Endodermal cell (in vitro differentiated cells): ENCODE measurements at places on chromosomes 1 and 21.

DNA sequence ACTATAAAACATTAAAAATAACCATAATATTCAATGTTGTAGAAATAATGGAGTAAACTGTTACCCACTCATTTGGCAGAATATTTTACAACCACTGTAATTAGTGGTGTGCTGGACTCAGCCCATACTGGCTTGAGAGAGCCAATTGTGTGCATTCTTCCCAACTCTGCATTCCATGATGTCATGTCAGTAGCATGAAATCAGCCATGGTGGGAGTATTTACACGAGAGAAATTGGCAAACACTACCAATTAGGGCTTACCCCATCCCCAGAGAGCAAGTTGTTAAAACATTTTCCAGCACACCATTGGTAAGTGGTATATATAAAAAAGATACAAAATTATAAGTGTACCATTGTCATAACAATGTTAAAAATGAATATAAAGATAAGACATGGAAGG lies 19.1 kb upstream of the QSOX1 start:
- DNase-seq = no peak

- no peak for DNase-seq
Observed at GRCh38 chr1:217493290-217493689, 137.6 kb downstream of the GPATCH2 start.

DNA sequence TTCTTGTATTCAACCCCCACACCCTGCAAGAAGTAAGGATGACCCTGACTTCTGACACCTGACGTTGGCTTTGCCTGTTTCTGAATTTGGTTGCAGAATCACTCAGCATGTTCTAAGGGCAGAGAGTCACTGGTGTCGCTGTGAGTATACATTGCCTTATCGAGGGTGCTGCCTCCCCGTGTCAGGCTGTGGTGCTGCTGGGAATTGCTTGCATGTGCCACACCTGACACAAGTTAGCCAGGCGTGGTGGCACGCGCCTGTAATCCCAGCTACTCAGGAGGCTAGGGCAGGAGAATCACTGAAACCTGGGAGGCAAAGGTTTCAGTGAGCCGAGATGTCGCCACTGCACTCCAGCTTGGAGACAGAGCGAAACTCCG lies 45.9 kb downstream of the WDR4 start:
- peak; percentile 82 for DNase-seq

DNA sequence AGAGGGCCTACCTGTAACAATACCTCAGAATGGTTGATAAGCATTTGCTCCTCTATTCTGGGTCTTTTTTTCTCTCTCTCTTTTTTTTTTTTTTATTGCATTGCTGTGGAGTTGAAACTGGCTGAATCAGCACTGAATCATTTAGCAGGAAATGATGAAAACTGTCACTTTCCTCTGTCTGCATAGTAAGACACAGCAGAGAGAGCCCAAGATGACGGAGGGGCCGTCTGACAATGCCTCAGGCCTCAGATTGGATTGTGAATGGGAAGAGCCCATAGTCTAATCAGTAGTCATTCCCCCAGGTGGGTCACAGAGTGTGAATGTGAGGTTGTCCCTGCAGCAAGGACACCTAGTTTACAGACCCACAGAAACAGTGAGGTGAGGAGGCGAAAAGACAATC lies 193.2 kb upstream of the PLXNA2 start:
- no peak for DNase-seq

GRCh38 chr1:245718951-245719350 lies 564.2 kb downstream of the KIF26B start:
- no peak for DNase-seq

DNA sequence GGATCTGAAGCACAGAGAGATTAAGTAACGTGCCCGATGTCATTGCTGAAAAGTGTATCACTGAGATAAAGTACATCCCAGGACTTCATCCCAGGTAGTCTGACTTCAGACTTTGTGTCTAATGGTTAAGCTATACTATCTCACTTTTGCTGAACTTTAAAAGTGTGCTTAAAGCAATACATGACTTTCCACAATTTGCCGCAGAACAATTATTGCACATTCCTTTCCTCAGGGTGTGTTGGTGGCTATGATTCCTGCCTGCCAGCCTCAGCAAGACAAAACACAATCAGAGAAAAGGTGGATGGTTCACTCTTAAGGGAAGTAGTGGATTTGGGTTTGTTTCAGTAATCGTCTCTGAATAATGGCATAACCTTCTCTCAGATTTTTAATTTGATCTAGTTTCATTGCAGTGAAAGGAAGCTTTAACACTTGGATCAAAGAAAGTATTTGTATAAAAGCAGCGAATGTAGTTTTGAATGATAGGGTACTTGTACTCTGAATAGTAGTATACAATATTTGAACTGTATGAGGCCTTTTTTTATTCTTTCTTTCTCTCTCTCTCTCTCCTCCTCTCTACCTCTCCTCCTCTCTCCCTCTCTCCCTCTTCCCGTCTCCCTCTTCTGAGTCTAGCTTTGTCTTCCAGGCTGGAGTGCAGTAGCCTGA lies 47.0 kb downstream of the CNST start:
- no peak for DNase-seq

- no peak for DNase-seq
Observed at GRCh38 chr1:64172458-64172983, 30.9 kb upstream of the UBE2U start.

DNA sequence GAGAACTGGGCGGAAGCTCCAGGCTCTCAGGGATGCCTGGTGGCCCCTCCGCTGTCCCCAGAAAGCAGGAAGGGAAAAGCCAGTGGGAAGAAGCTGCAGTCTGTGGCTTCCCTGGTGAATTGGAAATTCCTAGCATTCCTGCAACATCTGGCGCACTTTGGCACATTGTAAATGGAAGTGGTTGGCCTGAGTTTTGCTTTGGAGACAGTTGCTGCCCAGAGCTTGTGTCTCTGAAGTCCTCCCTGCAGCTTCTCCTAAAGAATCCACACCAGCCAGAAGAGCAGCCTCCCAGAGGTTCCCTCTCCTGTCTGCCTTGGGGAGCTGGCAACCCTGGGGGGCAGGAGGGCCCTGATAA lies 48.2 kb downstream of the ARHGEF10L start:
- DNase-seq = peak; percentile 88

DNA sequence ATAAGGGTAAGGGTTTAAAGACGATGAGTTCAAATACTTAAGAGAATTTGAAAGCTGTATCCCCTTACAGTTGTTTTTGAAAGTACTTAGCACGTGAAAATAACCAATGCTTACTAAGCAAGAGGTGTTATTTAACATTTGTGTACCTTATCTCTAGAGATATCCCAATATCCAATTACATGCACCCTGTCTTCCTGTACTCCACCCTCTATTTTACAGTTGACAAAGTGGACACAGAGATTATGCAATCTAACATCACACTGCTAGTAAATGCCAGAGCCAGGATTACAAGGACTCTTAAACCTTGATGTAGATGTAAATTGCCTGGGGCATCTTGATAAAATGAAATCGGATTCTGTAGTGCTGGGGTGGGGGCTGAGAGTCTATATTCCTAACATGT lies 72.0 kb downstream of the GDAP2 start:
- no peak for DNase-seq

DNA sequence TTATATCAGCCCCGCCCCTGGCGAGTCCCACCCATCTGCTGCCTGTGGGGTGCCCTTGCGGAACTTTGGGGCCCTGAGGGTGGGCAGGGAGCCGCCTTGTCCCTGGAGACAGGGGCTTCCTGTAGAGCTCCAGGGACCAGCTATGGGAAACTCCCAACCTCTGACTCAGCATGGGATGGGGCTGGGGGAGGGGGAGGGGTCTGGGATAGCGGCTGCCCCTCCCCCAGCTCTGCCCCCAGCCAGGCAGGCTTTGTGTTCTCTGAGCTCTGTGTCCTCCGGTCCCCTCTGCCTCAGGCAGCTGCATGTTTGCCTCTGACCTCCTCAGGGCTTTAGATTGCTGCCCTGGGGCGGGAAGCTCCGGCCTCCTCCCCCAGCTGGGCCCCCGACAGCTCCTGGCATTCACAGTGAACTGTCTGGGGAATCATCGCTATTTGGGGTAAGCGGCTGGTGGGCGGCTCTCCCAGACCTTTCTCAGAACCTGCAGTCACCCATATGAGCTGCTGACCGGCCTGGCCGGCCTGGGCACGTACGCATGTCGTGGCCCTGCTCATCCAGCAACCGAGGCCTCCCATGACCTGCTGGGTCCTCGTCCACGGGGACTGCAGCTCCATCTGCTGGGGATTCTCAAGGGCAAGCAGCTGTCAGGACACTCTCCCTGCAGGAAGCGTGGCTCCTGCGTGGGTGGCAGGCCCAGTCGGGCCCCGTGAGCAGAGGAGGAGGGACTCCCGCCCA lies 17.1 kb downstream of the ARHGEF16 start:
- DNase-seq = peak; percentile 96

- no peak for DNase-seq
Observed at GRCh38 chr1:151711951-151712350, 4.7 kb downstream of the CELF3 start.

DNA sequence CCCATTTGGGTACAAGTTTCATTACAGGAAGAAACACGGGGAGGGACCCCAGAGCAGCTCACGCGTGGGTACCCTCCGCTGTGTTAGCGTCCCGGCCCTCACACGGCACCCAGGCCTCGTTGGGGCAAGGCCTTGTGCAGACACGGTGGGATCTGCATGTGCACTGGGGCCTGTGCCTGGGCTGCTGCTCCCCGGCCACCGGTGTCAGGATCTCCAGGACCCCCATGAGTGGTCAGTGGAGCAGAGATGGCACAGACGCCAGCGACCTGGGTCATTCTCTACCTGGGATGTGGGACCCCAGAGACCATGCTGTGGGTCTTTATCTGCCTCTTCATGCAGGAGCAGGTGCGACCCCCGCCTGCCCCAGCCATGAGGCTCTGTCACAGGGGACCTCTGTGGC lies 5.4 kb upstream of the SAMD11 start:
- DNase-seq = no peak

DNA sequence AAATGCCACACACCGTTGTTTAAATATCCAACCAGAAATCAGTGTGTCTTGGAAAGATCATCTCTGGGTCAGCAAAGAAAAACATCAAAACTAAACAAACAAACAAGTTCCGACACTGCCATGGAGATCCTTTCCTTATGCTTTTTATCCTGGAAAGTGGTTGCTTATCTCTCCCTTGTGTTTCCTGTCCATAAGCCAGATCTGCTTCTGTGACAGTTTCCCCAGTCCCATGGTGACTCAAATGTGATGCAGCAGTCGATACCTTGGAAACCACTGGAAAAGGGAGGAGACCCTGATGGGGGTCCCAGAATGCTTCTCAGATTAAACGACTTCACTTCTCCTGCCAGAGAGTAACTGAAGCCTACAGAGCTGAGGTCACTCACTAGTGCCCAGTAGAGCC lies 94.7 kb downstream of the DMRTA2 start:
- DNase-seq = no peak

DNA sequence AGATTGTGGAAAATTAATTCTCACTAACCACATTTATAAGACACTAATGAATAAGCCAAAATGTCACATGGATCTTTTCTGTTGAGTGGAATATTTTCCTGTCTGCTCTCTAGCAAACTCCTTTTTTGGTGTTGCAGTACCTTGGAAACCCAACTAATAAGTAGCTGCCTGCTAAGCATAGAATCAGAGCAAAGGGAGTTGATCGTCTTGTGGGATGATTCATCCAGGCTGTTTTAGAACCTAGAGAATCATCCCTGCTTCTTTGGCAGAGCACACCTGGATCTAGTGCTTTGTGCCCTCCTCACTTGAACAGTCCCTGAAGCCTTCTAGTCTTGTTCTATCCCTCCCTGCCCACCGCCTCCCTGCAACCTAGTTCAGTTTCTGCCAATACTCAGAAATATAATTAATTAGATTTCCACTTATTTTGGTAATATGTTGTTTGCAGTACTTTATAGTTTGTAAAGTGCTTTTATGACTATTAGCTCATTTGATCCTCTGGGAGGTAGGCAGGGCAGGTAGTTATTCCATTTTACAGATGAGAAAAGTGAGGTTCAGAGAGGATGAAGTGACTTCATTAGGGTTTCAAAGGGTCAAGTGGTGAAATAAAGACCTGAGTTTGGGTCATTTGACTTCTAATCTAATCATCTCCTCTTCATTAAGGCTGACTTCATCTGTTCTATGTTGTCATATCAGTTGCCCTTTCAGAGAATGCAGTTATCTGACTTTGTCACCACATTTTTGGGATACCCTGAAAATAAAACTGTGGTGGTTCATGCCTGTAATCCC lies 2.5 kb downstream of the AGO4 start:
- no peak for DNase-seq

- peak; percentile 75 for DNase-seq
Observed at GRCh38 chr1:156122519-156123355, 8.2 kb downstream of the LMNA start.

- no peak for DNase-seq
Observed at GRCh38 chr1:184272175-184272866, 114.5 kb upstream of the C1orf21 start.

DNA sequence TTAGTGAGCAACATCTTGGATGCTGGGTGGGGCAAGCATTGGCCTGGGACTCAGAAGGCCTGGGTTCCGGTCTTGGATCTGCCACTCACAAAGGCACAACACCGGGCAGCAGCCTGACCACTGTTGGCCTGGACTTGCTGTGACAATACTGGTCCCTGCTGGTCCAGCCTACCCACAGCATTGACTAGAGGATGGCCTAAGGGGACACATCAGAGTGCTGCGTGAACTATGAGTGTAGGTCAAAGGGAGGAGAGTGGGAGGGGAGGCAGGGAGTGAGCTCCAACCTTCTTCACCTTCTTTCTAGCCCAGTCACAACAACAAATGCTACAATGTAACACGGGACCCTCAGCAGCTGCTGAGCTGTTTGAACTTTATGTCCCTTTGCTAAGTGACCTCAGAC lies 31.1 kb downstream of the TMEM50A start:
- DNase-seq = no peak

- DNase-seq = peak; percentile 89
Observed at GRCh38 chr1:158121604-158122254, 59.0 kb upstream of the CD1D start.

DNA sequence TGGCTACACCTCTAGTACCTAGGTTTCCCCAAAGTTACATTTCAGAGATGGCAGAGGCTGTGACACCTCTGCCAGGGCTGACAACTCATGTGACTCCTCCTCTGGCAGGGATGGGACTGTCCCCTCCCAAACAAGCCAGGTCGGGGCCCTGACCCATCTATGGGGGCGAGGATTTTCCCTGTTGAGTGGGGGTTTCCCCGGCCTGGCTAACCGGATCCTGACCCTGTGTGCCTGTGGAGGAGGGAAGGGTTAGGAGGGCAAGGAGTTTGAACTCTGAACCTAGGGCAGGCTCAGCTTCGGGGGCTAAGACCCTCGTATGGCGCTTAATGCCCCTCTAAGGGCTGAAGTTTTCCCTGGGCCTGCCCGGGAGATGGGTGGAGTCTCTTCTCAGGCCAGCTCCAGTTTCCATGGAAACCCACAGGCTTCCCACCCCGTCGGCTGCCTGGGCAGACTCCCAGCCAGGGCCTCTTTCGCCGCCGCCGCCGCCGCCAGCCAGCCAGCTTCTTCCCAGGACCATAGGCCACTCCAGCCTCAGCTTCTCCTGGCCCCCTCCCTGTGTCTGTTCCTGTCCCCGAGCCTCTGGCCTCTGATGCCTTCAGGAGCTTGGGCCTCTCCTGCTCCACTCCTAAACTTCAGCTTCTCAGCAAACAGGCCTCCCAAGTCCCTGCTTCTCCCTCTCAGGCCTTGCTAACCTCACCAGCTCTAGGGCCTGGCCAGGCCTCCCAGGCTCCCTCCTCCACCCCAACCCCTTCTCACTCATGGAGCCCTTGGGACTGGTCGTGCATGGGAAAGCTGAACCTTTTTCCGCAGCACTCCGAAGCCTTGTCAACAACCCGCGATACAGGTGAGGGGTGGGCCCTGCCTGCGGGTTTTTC lies at the start of gene BTBD19:
Gene BTBD19 (plus strand): TSS at position 461 of the 875 bp plus-strand sequence. CDS start 298 bp downstream, at position 759.
- peak; percentile 94 for DNase-seq
